ENCODE measurements at places on chromosomes 4 and X. TPM values are rescaled to one million over a fixed set of nuclear protein-coding genes. Genes with fewer than 3 reads are reported as not detected.

The ANK2 gene
- 28.8 TPM for total RNA-seq

The GAGE13 gene
- total RNA-seq: not detected

The SPACA5 gene
- not detected for total RNA-seq

The SOWAHD gene
- total RNA-seq: 0.36 TPM

GRCh38 chr4:6763330-6763851 lies 19.1 kb upstream of the KIAA0232 start:
- no peak for DNase-seq

DNA sequence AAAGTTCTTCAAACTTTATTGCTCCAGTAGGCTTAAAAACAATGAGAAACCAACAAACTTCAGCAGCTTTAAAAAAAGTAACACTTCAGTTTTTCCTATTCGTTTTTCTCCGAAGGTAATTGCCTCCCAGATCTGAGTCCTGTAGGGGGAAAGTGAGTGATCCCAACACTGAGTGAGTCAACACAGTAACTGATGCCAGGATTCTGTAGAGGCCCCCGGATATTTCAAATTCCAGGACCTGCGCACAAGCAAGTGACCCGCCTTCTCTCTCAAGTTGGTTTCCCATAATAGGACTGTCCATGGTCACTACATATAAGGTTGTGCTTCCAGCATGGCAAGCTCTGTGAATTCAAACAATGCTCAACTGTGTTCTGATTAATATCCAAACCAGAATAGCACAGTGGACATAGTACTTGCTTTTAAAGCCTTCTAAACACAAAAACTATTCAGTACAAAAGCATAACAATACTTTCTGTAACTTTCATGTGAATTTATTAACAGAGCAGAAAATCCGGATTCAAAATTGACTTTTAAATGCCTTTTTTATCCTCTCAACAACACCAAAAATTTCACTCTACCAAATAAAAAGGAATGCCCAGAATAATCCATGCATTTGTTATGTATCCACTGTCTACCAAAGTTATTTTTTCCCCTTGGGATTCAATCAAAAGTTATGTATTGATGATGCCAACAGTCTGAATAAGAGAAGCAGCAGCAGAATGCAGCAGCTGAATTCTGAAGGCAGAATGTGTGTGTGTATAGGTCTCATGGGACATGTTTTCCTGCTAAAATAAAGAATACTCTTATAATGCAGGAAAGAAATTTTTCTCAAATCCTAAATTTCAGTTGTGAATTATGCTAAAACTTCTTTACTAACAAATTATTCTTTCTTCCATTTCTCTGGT lies at the start of gene DMD:
Gene DMD (minus strand): TSS at position 194 of the 905 bp plus-strand sequence. CDS start 237 bp downstream, outside the sequence.
- DNase-seq: peak; percentile 10

- DNase-seq: no peak
Measured at GRCh38 chr4:119795986-119796578, 167.5 kb upstream of the PDE5A start.

- DNase-seq: no peak
Measured at GRCh38 chr4:188854436-188854835, 715.2 kb downstream of the TRIML1 start.

- DNase-seq: no peak
Measured at GRCh38 chr4:138561906-138562305, 319.8 kb upstream of the SLC7A11 start.

- DNase-seq: no peak
Measured at GRCh38 chr4:40722576-40723161, 27.1 kb upstream of the NSUN7 start.

DNA sequence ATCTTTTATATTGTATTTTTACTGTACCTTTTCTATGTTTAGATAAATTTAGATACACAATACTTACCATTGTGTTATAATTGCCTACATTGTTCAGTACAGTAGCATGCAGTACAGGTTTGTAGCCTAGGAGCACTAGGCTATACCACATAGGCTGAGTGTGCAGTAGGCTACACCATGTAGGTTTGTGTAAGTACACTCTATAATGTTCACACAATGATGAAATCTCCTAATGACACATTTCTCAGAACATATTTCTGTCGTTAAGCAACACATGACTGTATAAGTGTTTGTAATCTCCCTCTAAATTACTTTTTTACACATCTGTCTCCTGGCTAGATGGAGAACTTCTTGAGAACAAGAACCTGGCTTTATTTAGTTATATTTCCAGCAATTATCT lies 40.3 kb downstream of the UCHL1 start:
- no peak for DNase-seq

DNA sequence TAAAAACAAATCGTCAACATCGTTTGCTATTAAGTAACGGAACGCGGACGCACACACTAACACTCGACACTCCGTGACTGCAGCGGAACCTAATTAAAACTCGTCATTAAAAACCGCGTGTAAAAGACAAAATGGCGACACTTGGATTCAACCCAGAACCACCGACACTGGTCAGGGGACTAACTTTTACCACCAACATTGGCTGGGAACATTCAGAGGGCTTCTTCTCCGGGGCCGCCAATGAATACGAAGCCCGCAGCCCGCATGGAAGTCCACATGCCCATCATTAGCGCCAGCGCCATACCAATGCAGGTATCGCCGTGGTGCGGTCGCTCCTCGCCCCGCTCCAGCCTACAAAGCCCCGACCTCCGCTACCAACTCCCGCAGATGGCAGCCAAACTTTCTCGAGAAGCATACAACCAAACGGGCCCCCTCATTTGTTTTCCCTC lies 498 bp downstream of the RBMX start:
- no peak for DNase-seq

DNA sequence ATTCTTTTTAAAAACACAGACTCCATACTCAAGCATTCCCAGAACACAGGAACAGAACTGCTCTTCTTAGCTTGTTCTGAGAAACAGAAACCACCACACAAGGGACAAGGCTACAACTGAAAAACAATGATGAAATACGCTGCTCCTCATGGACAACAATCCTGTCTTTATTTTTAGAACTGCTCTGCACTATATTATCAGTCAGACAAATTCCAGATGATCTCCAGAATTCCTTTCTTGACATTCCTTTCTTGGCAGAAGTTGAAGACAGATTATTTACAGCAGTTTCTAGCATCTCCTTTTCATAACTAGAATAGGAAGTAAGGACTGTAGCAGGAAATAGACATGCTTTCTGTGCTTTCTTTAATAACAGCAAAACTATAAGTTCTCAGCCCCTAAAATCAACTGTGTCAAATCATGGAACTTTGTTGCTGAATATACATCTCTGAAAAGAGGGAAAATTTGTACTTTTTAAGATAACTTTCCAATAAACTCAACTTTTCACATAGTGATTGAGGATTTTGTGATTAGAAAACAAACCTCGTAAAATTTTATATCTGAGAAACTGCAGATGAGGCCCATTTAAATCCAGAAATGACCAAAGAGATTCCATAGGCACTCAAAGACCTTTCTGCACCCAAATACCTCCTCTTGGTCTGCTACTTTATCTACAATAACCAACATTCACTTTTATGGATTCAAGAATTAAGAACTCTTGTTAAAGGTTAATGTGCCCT lies 35.9 kb downstream of the ANTXR2 start:
- DNase-seq: no peak

DNA sequence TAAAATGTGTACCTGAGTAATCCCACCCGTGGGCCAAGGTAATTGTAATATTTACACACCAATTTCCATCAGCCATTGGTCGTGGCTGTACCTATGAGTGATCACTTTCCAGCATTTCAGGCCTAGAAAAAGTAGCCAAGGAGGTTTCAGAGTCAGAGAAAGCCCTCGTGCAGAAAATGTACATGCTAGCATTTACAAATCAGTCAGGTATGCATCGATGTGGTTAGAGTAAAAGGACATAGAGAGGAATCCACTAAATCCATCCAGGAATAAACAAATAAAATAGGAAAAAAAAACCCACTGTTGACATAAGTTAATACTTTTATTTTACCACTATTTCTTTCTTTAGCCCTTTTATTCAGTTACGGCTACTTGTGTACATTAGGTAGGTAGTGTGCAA lies 256.8 kb downstream of the TRIML1 start:
- DNase-seq: no peak
